NCI-H2081 (cell line): ENCODE measurements at places on chromosomes 13 and 19.

GRCh38 chr13:65112531-65112941 is 2117.6 kb downstream of the PCDH9 start:
- no peak for DNase-seq

GRCh38 chr13:21663197-21663596 is 7.7 kb upstream of the FGF9 start:
- no peak for DNase-seq

DNA sequence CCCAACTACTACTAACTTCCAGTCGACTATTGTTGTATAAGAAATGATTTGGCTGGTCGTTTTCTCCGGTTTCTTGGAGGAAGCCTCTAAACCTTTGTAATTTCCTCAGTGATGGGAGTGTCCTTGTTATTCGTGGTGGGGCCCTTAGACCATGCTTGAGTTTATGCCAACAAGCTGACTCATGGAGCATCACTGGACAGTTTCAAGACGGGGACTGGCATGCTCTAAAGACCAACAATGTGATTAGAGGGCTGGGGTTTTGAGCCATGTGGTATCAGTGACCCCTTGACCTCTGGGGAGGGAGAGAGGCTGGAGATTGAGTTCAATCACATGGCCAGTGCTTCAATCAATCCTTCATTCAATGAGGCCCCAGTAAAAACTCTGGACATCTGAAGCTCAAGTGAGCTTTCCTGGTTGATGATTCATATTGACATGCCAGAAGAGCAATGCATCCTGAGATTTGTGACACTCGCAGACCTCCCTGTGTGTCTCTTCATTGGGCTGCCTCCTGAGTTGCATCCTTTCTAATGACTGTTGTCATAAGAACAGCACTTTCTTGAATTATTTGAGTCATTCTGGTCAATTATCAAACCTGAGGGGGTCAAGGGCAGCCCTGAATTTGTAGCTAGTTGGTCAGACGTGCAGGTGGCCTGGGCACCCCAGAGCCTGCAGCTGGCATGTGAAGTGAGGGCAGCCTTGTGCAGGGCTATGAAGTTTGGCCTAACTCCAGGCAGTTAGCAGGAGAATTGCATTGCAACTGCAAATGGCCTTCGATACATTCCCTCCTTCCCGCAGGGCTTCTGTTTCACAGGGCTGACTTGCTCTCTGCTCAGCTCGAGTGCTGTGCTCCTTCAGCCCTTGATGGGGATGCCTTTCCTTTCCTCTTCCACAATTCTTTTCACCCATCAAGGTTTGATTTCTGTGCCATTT is 246.5 kb downstream of the FGF9 start:
- DNase-seq, result no peak

DNA sequence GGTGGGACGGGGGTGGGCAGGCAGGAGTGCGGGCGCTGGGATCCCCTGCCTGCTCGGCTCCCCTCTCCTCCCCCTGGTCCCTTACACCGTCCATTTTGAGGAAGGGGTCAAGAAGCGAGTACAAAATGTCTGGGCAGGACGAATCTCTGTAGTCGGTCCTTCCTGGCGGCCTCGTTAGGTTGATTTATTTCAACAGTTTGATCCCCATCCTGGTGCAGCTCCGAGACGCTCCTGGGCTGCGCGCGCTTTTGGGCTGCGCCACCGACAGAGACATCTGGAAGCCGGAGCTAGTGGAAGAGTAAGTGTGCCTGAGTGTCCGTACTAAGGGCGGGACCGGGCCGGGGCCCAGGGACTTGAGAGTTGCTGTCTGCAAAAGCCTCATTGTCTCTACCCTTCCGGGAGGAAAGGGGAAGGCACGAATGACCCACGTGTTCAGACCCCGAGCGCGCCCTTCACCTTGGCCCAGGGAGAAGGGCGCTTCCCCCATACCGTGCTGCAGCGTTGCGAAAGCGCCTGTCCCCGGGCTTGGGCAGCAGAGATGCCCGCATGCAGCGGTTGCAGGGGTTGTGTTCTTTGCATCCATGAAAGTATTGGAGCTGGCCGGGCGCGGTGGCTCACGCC is 1.8 kb downstream of the ZNF114 start:
- DNase-seq, result peak; percentile 50

DNA sequence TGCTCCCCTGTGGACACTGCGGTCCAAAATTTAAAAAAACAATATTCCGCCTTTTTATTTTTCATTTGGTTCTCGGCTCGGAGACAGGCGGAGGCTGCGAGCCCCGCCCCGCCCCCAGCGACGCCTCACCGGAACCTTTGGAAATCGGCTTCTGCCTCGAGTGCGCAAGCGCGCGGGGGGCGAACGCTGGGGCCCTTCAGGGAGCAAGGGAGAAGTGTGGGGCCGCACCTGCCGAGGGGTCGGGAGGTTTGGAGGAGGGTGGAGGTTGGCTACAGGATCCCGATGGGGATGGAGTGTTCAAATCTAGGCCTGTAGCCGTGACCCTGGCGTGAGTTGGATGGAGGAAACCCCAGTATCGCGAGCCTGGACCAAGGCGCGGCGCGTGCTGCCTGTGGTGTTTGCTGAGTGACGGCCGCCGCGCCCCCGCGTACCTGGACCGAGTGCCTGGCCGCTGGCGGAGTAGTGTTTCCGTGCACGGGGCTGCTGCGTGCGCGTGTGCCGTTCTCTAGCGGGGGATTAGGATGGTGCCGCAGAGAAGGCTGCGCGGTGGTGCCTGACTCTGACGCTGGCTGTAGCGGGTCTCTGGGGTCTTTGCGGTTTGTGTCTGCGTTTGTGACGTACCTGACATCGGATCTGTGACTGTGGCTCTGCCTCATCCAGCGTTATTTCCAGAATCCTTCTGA is 565 bp upstream of the ZFP30 start:
- peak; percentile 86 for DNase-seq

GRCh38 chr13:50082426-50083281 is 67.4 kb downstream of the KCNRG start:
- peak; percentile 88 for DNase-seq

- no peak for DNase-seq
These were observed 353.1 kb downstream of the EFNB2 start for GRCh38 chr13:106182404-106182803.

- DNase-seq, result no peak
These were observed 1.3 kb downstream of the GADD45B start for GRCh38 chr19:2477141-2477710.

GRCh38 chr19:17333611-17334413 is 843 bp downstream of the ANO8 start:
- DNase-seq, result no peak

DNA sequence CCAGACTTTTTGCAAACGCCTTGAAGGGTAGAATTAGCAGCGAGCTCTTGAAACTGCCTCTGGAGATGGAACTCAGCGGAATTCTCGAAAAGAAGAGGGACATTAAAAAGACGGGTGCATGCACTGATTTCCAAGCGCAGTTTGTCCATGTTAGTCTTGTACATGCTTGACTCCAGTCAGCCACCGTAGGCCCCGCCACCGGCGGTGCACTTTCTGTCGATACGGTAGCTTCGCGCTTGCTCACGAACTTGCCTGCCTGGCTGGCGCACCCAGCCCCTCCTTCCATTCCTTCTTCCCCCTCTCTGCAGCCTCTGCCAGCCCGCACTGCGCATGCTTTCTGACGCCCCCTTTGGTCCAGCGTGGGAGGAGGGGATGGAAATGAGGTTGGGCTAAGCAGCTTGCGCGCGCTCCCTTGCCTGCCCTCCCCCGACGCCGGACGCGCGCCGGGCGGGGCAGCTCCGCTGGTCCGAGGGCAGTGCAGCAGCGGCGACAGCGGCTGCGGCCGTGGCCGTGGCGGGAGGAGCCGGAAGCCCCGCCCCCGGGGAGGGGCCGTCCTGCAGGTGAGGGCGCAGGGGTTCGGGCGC is at the start of gene ZNF575:
Gene ZNF575, plus strand, starts transcription at position 227 of the 584 bp plus-strand sequence. CDS start 1,235 bp downstream, outside the sequence.
- peak; percentile 91 for DNase-seq

DNA sequence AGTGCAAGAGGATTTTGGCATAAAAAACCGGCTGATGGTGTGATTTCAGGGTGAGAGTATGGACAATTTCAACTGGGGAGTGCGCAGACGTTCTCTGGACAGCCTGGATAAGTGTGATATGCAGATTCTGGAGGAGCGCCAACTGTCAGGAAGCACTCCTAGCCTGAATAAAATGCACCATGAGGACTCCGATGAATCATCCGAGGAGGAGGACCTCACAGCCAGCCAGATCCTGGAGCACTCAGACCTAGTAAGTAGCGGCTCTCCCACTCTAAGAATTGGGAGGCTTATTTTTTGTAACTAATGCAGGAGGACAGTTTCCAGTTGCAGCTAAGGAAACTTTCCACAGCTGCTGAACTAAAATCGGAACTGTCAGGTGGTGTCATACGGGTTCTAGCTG is 53.6 kb downstream of the ZAR1L start:
- no peak for DNase-seq

DNA sequence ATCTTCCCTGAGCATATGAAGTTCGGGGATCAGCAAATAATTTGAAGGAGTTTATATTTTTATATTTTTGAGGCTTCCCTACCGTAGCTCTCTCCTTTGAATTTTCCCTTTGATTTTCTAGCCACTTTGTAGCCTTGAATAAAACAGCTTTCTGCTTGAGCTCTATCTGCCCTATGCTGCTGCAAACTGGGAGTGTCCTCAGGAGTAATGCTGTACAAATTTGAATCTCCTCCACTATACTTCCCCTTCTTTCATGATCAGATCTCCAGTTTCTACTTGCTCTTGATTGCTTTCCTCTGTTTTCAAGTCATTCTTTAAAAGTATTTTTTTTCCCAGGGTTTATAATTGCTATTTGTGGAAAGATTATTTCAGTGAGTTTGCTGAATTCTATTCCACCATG is 14.6 kb downstream of the PDS5B start:
- no peak for DNase-seq

- no peak for DNase-seq
These were observed 18.2 kb upstream of the RNF113B start for GRCh38 chr13:98195054-98195791.

DNA sequence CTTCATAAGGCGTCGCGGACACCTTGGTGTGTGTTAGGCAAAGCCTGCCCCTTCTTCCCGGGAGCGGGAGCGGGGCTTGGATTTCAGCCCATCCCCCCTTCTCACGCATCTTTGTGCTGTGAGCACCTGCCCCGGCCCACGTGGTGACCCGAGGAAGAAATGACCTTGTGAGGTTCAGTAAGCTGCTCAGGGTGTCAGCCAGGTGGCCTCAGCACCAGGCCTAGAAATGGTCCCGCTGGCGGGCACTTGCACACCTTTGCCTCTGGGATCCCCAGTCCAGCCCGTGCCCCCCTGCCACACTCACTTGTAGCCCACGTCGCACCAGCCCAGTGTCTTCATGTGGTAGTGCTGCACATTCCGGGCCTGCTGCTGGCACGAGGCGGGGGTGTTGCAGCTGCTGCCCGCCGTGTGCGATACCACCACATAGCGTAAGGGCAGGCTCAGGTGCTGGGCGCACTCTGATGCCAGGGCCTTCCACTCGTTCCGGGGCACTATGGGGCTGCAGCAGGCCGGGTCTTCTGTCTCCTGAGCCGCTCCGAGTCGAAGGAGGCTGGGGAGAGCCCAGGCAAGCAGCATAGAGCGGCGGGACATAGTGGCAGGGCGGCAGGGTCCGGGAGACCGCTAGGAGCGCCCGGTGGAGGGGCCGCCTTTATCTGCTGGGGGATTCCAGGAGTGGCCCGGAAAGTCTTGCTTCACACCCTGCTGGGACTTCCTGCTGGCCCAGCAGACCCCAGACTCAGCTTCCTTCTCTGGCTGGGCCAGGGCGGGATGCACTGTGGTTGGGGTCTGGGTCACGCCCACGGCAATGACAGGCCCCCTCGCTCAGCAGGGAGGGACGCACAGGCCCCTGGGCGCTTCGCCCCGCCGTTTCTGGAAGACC is at the start of gene PGLYRP1:
Gene PGLYRP1, minus strand, starts transcription at position 623 of the 880 bp plus-strand sequence. Its CDS starts 32 bp downstream, at position 591.
- DNase-seq, result no peak

DNA sequence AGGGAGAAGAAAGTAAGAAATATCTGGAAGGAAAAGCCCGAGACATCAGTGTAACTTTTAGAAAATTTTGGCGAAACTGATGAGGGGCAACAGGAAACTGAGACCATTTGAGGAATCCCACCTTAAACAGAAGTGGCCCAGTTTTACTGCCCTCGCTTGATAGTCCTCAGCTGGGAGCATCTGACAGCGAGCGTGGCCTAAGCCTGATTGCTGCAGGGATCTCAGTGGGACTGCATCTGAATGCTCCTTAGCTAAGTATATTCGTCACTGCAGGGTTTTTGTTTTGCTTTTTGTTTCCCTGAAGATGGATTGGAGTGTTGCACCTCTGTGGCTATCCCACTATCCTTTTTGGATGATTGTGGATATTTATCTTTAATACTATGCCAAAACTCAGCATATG is 262.7 kb upstream of the KLHL1 start:
- no peak for DNase-seq
